ENCODE measurements at places on chromosomes 2 and 18. TPM values are rescaled to one million over a fixed set of nuclear protein-coding genes. Genes with fewer than 3 reads are reported as not detected.

- DNase-seq, result no peak
Observed at GRCh38 chr2:50111067-50111466, 920.9 kb downstream of the NRXN1 start.

The TRIM43B gene
- total RNA-seq, result not detected

DNA sequence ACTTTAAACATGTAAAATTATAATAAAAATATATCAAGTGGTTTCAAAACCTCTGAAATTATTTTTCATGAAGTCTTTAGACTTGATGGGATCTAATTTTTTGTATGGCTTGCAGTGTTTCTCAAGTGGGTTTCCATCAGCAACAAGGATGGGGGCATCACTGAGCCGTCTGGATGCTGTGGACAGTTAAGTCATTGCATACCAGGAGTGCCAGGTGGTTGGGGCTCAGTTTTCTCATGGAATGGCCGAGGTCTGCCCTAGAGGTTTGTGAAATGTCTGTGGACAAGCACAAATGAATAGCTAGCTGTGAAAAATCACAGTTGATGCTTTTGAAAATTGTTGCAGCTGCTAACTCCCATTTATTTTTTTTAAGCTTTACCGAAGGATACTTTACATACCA, 1.7 kb downstream of the PRELID3A start:
- DNase-seq, result peak; percentile 87

GRCh38 chr18:70380915-70381896, 92.4 kb downstream of the SOCS6 start:
- DNase-seq, result no peak

DNA sequence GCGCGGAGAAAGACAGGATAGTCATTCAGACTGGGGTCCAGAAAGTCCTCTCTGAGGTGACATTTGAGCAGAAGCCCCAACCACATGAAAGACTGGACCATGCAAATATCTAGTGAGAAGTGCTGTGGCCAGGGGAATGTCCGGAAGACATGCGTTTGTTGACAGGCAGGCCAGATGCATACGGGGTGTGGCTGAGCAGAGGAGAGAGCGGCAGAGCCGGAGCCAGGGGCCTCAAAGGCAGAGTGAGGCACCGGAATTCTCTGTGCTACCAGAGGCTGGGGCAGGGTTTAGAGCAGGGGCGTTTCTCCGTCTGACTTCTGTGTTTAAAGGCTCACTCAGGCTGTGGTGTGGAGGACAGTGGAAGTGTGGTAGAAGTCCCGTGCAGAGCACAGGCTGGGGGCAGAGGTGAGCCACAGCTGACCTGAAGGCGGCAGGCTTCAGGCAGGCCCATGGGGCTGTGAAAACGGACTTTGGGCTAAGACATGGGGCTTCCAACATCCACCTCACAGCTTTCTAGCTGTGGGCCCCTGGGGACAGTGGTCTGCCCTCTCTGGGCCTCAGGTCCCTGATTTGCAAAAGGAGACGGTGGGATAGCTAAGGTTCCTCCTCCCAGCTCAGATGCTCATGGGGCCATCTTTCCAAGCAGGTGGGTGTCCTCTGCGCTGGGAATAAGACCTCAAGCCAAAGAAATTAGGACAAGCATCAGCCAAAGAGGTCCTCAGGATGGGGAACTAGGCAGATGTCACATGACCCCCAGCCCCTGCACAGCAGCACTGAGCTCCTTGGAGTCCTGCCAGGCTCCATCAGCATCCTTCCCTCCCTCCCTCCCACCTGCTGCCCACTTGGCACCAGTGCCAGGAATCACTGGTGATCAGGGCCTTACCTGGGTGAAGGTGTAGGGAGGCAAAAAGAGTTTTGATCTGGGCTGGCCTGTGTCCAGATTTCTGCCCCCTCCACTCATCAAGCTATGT, 11.2 kb downstream of the RUFY4 start:
- no peak for DNase-seq

GRCh38 chr2:202237787-202238233, 587 bp downstream of the SUMO1 start:
- peak; percentile 73 for DNase-seq

DNA sequence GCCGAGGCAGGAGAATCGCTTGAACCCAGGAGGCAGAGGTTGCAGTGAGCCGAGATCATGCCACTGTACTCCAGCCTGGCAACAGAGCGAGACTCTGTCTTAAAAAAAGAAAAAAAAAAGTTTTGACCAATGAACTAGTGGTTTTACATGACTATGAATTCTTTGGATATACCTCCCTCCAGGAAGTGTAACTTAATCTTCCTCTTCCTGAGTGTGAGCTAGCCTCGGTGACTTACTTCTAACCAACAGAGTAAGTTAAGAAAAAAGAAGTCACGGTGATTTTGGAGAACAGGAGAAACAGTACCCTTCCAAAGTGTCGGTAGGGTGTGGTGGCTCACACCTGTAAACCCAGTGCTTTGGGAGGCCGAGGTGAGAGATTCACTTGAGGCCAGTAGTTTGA, 7.1 kb downstream of the TIA1 start:
- peak; percentile 43 for DNase-seq

- DNase-seq, result no peak
Observed at GRCh38 chr18:10340821-10341220, 113.6 kb upstream of the APCDD1 start.

The TMEM182 gene
- 1.4 TPM for total RNA-seq

The TBR1 gene
- not detected for total RNA-seq

- DNase-seq, result peak; percentile 10
Observed at GRCh38 chr2:201900362-201900761, 94.0 kb downstream of the CDK15 start.

The UBR3 gene
- total RNA-seq, result 50.1 TPM

DNA sequence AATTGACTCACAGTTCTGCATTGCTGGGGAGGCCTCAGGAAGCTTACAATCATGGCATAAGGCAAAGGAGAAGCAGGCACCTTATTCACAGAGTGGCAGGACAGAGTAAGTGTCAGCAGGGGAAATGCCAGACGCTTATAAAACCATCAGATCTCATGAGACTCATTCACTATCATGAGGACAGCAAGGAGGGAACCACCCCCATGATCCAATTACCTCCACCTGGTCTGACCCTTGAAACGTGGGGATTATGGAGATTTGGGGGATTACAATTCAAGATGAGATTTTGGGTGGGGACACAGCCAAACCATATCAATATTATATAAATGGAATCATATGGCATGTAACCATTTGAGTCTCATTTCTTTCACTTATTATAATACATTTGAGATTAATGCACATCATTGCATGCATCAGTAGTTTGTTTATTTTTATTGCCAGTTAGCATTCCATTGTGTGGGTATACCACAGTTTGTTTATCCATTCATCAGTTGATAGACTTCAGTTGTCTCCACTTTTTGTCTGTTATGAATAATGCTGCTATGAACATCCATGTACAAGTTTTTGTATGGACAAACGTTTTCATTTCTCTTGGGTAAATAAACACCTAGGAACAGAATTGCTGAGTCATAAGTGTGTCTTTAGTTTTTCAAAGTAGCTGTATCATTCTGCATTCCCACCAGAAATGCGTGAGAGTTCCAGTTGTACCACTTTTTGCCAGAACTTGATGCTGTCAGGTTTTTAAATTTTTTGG, 5.8 kb upstream of the SRBD1 start:
- no peak for DNase-seq

GRCh38 chr2:63743982-63744966, 97.4 kb upstream of the UGP2 start:
- DNase-seq, result no peak

GRCh38 chr2:242035858-242036652, 166.5 kb downstream of the RTP5 start:
- no peak for DNase-seq

The CTAGE1 gene
- not detected for total RNA-seq

The ANKRD30B gene
- 11.5 TPM for total RNA-seq

- no peak for DNase-seq
Observed at GRCh38 chr18:42576124-42576523, 539.4 kb downstream of the RIT2 start.

The UGT1A3 gene
- not detected for total RNA-seq

GRCh38 chr18:43882358-43883055, 605.2 kb upstream of the SYT4 start:
- peak; percentile 5 for DNase-seq

DNA sequence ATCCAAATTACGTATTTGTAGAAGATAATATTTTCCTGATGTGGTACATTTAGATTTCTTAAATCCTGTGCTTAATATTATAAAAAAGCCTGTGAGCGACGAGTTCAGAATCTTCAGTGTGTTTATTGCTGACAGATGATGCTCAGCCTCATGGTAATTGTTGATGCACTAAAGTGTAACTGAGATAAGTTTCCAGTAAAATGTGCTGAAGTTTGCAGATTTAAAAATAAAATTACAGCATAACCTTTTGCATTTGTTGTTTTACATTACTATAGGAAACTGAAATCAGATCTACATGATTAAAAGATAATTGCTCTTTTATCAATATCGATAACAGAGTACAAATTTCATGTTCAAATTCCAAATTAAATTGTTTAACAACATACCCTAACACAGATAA, 307.6 kb downstream of the FIGN start:
- DNase-seq, result no peak

- DNase-seq, result no peak
Observed at GRCh38 chr2:24638568-24638967, 147.5 kb downstream of the NCOA1 start.

The NEU4 gene
- not detected for total RNA-seq

The C2orf72 gene
- total RNA-seq, result not detected

DNA sequence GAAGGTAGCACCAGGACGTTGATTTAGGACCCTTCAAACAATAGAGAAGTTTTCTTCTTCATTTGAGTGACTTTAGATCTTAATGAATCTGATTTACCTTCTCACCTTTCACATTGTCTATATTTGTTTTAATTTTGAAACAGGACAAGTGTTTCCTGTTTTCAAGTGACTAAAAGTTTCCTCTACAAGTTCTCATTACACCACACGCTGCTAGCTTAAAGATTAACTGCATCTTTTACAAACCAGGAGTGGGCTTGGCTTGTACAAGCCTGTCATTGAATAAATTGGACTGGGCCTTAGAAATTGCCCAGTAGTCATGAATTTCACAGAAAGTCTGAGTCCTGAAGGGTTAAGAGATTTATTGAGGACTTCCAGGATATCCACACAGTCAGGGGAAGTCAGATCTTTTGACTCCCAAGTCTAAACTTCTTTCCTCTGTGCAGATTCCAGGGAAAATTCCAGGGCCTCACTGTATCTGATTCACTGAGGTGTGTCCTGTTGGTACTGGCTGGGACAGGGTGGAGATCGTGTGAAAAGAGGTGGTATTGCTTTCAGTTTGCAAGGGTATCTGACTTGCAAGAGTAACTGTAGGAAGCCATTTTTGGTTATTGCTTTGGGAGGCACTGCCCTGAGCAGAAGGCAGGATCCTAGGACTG, 3.4 kb downstream of the SGPP2 start:
- no peak for DNase-seq

GRCh38 chr2:9734308-9734707, 103.5 kb upstream of the YWHAQ start:
- no peak for DNase-seq

DNA sequence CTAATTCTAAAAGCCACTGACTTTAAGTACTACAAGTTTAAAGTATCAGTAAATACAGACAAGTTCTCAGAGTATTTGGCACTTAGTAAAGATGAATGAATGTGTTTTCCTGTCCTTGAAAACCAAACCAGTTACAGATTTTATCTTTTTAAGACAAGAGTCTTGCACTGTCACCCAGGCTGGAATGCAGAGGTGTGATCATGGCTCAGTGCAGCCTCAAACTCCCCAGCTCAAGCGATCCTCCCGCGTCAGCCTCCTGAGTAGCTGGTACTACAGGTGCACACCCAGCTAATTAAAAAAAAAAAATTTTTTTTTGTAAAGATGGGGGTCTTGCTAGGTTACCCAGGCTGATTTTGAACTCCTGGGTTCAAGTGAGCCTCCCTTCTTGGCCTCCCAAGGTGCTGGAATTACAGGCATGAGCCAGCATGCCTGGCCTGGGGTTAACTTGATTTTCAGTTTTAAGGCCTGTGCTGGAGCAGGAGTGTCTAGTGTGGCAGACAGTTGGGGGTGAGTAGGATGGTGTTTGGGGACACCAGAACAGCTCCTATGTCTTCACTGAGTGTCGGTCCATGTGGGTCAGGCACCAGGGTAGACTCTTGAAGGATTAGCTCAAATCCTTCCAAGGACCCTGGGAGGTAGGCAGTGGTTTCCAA, 9.7 kb downstream of the RPS7 start:
- DNase-seq, result no peak

GRCh38 chr2:130830538-130830937, 6.2 kb upstream of the ARHGEF4 start:
- peak; percentile 38 for DNase-seq

- no peak for DNase-seq
Observed at GRCh38 chr2:74603282-74604000, 44.7 kb downstream of the M1AP start.

GRCh38 chr2:174673440-174673839, 75.8 kb upstream of the WIPF1 start:
- no peak for DNase-seq

The NBEAL1 gene
- total RNA-seq, result 51.0 TPM

- DNase-seq, result peak; percentile 55
Observed at GRCh38 chr2:3299703-3300102, 77.9 kb downstream of the EIPR1 start.

The D2HGDH gene
- 14.1 TPM for total RNA-seq

- no peak for DNase-seq
Observed at GRCh38 chr2:45176390-45176789, 167.1 kb upstream of the SIX2 start.

GRCh38 chr2:54757500-54757899, 34.0 kb downstream of the EML6 start:
- DNase-seq, result no peak

- DNase-seq, result no peak
Observed at GRCh38 chr2:441258-442022, 153.5 kb upstream of the ALKAL2 start.

- DNase-seq, result no peak
Observed at GRCh38 chr2:239005586-239005985, 157.7 kb downstream of the TWIST2 start.

GRCh38 chr2:211454679-211455078, 898.3 kb downstream of the CPS1 start:
- DNase-seq, result peak; percentile 14

DNA sequence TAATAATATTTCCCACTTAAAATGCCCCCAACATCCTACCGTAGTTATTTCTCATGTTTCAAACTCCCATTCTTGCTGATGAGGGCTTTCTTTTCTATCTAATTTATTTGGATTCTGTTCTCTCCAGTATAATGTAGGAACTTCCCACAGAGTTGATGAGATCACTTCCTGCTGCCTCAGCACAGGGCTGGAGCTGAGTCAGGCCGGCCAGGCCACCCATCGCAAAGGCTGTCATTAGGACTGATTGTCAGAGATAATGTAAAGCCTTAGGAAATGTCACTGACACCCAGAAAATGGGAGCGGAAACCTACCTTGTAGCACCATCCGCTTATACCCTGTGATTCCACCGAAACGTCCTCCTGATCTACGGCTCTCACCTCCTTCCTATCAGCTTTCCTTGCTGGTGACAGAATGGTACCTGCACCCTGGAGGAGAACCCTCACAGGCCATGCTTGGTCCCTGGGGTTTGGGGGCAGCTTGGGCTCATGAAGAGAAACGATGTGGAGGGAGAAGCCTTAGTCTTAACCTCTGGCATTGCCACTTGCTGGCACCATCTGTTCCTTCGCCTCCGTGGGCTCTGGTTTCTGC, 672.8 kb upstream of the ID2 start:
- DNase-seq, result no peak

The MC4R gene
- total RNA-seq, result not detected

GRCh38 chr18:52694804-52695203, 354.8 kb downstream of the DCC start:
- DNase-seq, result no peak

- no peak for DNase-seq
Observed at GRCh38 chr2:43493954-43494353, 101.9 kb downstream of the THADA start.
